ENCODE measurements at places on chromosomes 16 and 17. TPM values are rescaled to one million over a fixed set of nuclear protein-coding genes. Genes with fewer than 3 reads are reported as not detected.

The HID1 gene
- 7.0 TPM for total RNA-seq

GRCh38 chr16:4839942-4840341 is 7.1 kb downstream of the GLYR1 start:
- no peak overlapping the region for H3K4me3 ChIP-seq
- peaks cover 95% of the 10 kb centered on the region for H3K36me3 ChIP-seq
- H3K27ac ChIP-seq, result no peak overlapping the region
- DNase-seq, result no peak
- H3K4me1 ChIP-seq, result no peaks in the 10 kb centered on the region

DNA sequence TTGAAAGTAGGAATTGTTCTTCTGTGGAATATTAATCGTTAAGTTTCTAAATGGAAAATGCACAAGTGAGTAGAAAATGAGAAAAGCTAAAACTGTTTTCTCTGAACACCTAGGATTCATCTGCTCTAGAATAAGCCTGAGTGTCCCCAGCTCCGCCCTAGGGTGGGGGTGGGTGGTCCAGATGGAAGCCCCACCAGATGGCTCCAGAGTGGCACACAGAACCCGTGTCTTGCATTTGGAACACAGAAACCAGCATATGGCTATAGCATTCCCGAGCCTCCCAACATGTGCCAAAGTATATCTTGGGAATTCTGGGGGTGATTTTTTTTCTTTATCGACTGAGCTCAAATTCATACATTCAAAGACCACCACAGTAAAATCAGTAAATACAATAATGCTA is 517.7 kb upstream of the PSMD7 start:
- H3K4me1 ChIP-seq, result no peaks in the 10 kb centered on the region
- peaks cover 57% of the 10 kb centered on the region for H3K27me3 ChIP-seq
- H3K36me3 ChIP-seq, result peaks cover 7% of the 10 kb centered on the region
- no peak overlapping the region for H3K4me3 ChIP-seq

The NOB1 gene
- total RNA-seq, result 73.3 TPM

- peaks cover 16% of the 10 kb centered on the region for H3K4me1 ChIP-seq
- no peaks in the 10 kb centered on the region for H3K27me3 ChIP-seq
- H3K4me3 ChIP-seq, result peak overlapping the region; percentile 94
- H3K36me3 ChIP-seq, result peaks cover 17% of the 10 kb centered on the region
- no peak for DNase-seq
Measured at GRCh38 chr17:80219763-80220053, 425 bp downstream of the SGSH start.

Data from MCF 10A (cell line).